Lung (tissue), 17 donors: ENCODE measurements at places on chromosomes 2 and 18. TPM values are rescaled to one million over a fixed set of nuclear protein-coding genes. Genes with fewer than 3 reads are reported as not detected.

Gene EFHD1
- 2.3 TPM for polyA plus RNA-seq

- DNase-seq = no peak
These were observed 21.7 kb upstream of the MEP1B start for GRCh38 chr18:32167980-32168730.

DNA sequence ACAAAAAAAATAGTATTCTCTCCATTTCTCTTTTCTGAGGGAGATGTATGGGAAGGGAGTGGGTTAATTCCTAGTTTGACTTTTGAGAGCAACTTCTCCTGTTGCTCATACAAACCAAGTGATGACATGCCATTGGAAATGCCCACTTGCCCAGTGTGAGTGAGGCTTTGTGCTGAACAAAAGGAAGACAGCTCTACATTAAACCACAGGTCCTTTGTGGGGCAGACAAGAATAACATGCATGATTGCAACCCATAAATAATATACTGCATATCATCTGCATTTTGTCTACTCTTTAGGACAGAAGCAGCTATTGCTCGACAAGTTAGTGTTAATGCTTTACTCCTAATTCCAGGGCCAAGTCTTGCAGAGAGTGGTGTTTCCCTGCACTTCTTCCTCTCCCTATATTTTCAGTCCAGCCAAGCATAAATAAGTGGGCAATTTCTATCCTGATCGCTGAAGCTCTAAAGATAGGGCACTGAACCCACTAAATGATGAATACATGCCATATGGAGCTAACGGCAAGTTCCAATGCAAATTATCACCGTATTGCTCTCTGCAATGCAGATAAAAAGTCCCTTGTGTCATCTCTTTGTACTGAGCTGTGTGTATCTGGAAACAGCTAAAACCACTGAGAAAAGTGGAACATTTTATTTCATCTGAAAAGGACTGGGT is 19.4 kb upstream of the EHBP1 start:
- DNase-seq = no peak

GRCh38 chr2:239644011-239644410 is 243.2 kb upstream of the HDAC4 start:
- DNase-seq = peak; percentile 57

DNA sequence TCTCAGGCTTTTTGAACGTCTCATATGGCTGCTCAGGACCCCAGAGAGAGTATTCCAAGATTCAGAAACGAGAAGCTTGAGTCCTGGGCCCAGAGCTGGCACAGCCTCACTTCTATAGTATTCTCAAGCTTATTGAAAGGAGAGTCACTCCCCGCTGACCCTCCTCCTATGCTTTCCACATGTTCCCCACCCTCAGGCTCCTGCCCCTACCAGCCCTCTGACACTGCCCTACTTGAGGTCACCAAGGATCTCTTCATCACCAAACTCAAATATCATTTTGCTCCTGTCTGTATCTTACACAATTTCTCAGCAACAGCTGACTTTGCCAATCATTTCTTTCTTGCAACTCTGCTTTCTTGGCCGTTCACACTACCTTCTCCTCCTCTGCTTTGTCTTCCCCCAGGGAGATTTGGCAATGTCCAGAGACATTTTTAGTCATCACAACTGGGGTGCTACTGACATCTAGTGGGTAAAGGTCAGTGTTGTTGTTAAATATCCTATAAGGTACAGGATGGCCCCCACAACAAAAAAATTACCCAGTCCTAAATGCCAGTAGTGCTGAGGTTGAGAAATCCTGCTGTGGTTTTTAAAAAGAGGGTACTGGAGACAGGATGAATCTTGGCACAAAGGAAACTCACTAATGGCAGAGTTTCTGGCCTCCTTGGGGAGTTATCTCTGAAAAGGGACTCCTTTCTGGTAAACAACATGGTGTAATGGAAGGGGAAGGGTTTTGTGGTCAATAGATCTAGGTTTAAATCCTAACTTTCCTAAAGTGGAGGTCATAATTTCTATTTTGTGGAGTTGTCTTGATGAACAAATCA is 26.9 kb upstream of the INSIG2 start:
- DNase-seq = peak; percentile 11

DNA sequence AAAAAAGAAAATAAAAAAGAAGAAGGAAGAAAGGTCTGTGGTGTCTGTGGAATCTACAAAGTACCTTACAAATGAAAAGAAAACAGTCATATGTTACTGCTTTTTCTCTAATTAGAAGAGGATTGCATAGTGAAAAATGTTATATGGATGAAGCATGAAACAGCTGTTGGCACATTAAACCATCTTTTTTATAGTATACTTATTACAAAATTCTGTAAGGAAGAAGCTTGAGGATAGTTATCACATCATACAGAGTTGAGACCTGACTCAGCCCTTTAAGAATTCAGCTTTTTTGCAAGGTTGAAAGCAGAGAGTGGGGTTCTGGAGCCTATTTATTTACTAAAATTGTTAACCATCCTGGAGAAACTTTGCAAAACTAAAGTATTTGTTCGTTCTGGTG is 222.7 kb downstream of the PHLPP1 start:
- DNase-seq = no peak

GRCh38 chr18:75588412-75588811 is 160.9 kb upstream of the SMIM21 start:
- DNase-seq = no peak

DNA sequence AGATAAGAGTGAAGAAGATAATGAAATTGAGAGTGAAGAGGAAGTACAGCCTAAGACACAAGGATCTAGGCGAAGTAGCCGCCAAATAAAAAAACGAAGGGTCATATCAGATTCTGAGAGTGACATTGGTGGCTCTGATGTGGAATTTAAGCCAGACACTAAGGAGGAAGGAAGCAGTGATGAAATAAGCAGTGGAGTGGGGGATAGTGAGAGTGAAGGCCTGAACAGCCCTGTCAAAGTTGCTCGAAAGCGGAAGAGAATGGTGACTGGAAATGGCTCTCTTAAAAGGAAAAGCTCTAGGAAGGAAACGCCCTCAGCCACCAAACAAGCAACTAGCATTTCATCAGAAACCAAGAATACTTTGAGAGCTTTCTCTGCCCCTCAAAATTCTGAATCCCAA is 15.7 kb downstream of the MSH6 start:
- no peak for DNase-seq

- DNase-seq = no peak
These were observed 57.7 kb downstream of the INHBB start for GRCh38 chr2:120403676-120404075.

DNA sequence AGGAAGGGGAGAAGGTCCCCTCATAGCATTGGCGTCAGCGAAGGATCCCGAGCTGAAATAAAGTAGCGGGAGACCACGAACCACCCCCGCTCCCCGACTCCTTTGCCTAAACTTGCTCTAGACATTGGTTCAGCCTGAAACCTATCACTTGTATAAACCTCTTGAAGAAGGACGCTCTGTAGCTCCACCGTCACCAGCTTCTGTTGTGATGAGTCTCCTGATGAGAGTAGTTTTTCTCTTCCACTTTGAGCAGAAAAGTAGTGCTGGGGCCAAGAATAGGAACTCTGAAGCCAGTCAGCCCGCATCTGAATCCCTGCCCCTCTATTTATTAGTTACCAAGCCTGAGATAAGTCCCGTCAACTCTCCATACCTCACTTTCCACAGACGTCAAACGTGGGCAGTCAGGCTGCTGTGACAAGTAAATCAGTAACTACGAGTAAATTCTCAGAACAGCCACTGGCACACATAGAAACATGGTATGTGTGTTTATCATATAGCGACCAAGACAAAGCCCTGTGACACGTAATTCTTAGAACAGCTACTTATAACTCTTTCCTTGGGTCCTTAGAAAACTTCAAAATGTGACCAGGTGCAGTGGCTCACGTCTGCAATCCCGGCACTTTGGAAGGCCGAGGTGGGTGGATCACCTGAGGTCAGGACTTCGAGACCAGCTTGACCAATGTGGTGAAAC is 61.7 kb downstream of the CD226 start:
- DNase-seq = peak; percentile 19
